ENCODE measurements at places on chromosomes 1 and 21. TPM values are rescaled to one million over a fixed set of nuclear protein-coding genes. Genes with fewer than 3 reads are reported as not detected.

DNA sequence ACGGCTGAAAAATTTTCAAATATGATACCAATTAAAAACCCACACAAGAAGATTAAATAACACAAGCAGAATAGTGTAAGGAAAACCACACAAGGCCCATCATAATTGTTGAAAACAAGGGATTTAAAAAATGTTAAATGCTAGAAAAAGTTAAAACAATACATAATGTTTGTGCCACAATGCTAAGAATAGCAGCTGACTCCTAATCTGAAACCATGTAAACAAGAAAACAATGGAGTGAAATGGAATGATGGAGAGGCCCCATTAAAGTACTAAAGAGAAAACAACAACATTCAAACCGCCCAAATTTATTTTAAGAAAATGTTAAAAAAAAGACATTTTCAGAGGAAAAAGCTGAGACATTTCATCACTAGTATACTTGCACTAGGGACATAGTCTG is 663.6 kb upstream of the NCAM2 start:
- DNase-seq = no peak

DNA sequence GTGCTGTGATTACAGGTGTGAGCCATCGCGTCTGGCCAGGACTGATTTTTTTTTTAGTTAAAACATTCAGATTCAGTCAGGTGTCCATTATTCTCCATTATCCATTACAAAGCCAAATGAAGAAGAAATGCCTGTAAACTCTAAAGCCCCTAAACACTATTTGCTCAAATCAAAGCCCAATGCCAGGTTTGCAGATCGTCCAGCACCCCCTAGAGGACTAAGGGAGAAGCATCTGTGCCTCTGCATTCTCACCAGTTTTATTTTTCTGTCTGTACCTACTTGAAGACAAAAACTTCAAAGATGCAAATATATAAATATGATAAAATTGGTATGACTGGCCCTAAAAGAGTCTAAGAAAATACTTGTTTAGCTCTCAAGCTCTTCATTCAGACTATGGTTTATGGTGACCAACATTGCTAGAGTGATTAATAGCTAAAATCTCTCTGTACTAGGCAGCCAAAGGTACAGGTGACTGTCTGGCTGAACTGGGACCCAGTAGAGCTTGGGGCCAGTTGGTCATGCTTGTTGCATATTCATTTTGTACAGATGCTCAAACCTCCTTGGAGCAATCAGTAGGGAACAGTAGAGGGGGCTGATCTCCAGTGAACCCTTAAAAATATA is 138.4 kb downstream of the SYT2 start:
- peak; percentile 53 for DNase-seq

DNA sequence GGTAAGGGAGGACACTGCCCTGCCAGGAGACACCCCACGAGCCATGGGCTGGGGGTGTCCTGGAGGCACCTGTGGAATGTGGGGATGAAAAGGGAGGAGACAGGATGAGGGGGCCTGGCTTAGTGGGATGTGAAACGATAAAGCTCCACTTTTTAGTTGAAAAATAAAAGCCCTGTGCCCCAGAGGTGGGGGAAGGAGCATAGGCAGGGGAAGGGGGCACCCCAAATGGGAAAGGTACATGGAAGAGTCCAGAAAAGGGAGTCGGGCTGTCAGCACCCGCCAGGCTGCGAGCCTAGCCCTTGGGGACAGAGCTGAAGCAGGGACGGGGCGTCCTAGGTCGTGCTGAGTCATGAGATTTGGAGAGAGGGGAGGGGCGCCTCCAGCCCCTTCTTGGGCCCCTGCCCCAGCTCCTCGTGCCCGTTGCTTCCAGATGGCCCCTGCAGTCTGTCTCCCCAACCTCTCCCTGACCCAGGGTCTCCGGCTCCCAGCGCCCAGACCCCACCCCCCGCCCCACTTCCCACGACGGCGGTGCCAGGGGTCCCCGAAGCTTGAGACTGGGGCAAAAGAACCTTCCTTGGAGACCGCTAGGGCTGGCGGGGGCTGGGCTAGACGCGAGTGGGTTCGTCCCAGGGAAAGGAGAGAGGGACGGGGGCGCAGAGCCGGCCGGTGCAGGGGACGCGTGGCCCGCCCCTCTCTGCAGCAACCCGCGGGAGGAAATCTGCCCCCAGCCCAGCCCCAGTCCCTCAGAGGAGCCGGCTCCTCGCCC is 795 bp downstream of the SYT2 start:
- DNase-seq = no peak

PRAMEF15 gene
- polyA plus RNA-seq = not detected
